ENCODE measurements at places on chromosomes 7 and 10. TPM values are rescaled to one million over a fixed set of nuclear protein-coding genes. Genes with fewer than 3 reads are reported as not detected.

Gene SHOC2
- total RNA-seq: 25.5 TPM

Gene NPC1L1
- under 0.01 TPM for total RNA-seq

Gene BUD31
- total RNA-seq: 85.0 TPM

Gene TRIM56
- total RNA-seq: 14.3 TPM

Gene METTL27
- not detected for total RNA-seq

Gene SH2D4B
- total RNA-seq: not detected

Gene MOGAT3
- not detected for total RNA-seq

Gene CADPS2
- 8.9 TPM for total RNA-seq

Gene FAM241B
- total RNA-seq: 0.34 TPM

Gene FAM131B
- total RNA-seq: 0.15 TPM

Gene OR2A42
- not detected for total RNA-seq

Gene SEMA3E
- not detected for total RNA-seq

Gene PNLIPRP2
- total RNA-seq: not detected

Gene IFIT1B
- not detected for total RNA-seq

Gene ZNF488
- under 0.01 TPM for total RNA-seq

Gene CALY
- not detected for total RNA-seq

Gene GSDME
- total RNA-seq: 26.5 TPM

Gene CALHM1
- not detected for total RNA-seq

Gene TLX1
- total RNA-seq: not detected

Gene ASB13
- 20.0 TPM for total RNA-seq

Gene MSS51
- total RNA-seq: 1.5 TPM

Gene TFR2
- total RNA-seq: 0.36 TPM

Gene DRGX
- not detected for total RNA-seq

Gene CEP55
- 61.9 TPM for total RNA-seq

Gene PHYHIPL
- total RNA-seq: not detected

Gene DIP2C
- total RNA-seq: 49.2 TPM

Gene MYO3A
- total RNA-seq: not detected

Gene SORCS1
- 1.7 TPM for total RNA-seq

Gene BEND7
- 1.7 TPM for total RNA-seq

Gene PRKCQ
- not detected for total RNA-seq

Gene CRTAC1
- not detected for total RNA-seq

Gene IKZF1
- not detected for total RNA-seq

Gene NKX2-3
- not detected for total RNA-seq

Gene INHBA
- total RNA-seq: 1.1 TPM

Gene TRIM4
- 28.4 TPM for total RNA-seq

Gene HTR7
- total RNA-seq: 0.93 TPM

Gene GARIN1A
- total RNA-seq: 1.1 TPM

Gene C10orf105
- not detected for total RNA-seq

Gene TAS2R41
- not detected for total RNA-seq

Gene ZNF853
- total RNA-seq: 1.7 TPM

Gene GPR26
- not detected for total RNA-seq

Gene ADIRF
- not detected for total RNA-seq

Gene EGFR
- total RNA-seq: 2.8 TPM

Gene KEL
- total RNA-seq: 0.34 TPM

Gene TWIST1
- not detected for total RNA-seq

Gene DGKI
- total RNA-seq: 0.77 TPM

Gene TMEM130
- total RNA-seq: not detected

Gene PTPRN2
- not detected for total RNA-seq

Gene PPP1R3C
- 7.9 TPM for total RNA-seq

Gene NME8
- not detected for total RNA-seq

Gene AP3M1
- total RNA-seq: 65.4 TPM

Gene ZPBP
- not detected for total RNA-seq

Gene ZWINT
- total RNA-seq: 77.3 TPM

Gene MCM10
- total RNA-seq: 4.8 TPM

Gene PRKG1
- 10.8 TPM for total RNA-seq

Gene SFTPA1
- total RNA-seq: not detected

Gene FAM25G
- not detected for total RNA-seq

Gene NEUROD6
- not detected for total RNA-seq

Gene GDF2
- not detected for total RNA-seq

All from melanocyte of skin (primary cell).